ENCODE measurements at places on chromosomes 1 and 21.

DNA sequence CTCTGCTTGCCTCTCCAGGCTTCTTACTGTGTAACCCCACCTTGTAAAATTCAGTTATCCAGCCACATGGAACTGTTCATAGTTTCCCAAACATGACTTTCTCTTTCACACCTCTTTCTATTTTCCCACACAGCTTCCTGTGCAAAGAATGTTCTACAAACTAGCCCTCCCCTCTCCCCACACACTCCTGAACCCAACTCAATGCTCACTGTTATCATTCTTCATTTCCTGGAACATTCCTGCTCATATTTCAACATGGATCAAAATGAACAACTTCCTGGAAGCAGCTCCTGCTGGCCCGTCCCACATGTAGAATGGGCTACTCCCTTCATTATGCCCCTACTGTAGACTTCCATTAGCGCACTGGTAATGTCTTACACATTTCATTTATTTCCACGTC is 7.5 kb upstream of the HSD11B1 start:
- no peaks in the 10 kb centered on the region for H3K27me3 ChIP-seq
- peak overlapping the region; percentile 65 for H3K27ac ChIP-seq
- peaks cover 71% of the 10 kb centered on the region for H3K4me1 ChIP-seq
- peaks cover 31% of the 10 kb centered on the region for H3K36me3 ChIP-seq
- no peak for DNase-seq

DNA sequence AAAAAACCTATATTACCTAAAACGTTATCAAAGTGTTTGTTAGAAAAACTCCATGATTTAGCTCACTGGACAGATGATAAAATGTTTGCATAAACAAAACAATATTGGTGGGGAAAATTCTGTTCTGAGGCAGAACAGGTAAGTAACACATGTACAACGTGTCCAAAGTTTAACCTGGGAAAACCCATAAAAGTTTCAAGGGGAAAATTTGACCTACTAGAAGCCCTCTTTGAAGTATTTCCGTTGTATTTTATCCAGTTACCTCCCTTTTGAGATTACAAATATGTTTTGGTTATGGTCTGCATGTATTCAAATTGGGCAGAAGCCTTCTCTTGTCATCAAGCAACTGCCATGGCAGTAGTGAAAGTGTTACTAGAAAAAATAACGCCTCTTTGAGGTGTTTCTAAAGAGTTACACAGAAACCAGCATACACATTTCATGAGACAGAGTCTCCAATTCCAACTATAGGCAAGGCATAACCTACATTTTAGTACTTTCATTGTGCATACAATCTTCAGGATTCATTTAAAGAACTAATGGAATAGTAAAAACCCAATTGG is 58.0 kb upstream of the PDC start:
- no peaks in the 10 kb centered on the region for H3K27me3 ChIP-seq
- H3K4me1 ChIP-seq: no peaks in the 10 kb centered on the region
- DNase-seq: no peak
- H3K36me3 ChIP-seq: no peaks in the 10 kb centered on the region
- no peak overlapping the region for H3K4me3 ChIP-seq

DNA sequence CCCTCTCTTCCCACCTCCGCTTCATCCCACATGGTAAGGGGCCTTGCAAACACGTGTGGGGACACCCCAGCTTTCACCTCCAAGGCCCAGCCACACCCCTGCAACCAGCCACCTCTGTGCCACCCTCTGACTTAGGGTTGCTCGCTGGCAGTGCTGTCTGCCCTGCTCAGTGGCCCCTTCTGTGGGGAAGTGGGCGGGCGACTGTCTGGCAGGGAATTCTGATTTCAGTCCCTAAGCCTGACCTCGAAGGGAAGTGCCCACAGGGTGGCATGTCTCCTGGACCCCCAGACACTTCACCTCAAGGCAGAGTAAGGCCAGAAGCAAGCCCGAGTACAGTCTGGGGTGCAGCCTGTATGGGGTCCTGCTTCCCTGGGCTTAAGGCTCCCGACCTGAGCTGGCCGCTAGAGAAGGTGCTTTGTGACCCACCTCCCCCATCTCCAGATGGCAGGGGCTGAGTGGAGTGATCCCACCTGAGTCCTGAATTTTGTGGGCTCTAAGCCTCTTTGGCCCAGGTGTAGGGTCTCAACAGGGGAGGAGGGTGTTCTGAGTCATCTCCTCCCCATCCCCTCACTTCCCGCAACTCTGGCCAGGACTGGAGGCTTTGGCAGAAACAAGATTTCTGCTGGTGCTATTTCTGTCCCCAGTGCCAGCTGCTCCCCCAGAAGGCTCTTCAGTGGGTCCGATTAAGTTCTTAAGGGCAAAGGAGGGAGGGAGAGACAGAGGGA is 7.0 kb downstream of the RD3 start:
- no peak overlapping the region for H3K4me3 ChIP-seq
- no peaks in the 10 kb centered on the region for H3K36me3 ChIP-seq
- no peak overlapping the region for H3K27ac ChIP-seq
- H3K27me3 ChIP-seq: peaks cover 17% of the 10 kb centered on the region

- H3K4me1 ChIP-seq: peaks cover 25% of the 10 kb centered on the region
- H3K27ac ChIP-seq: no peak overlapping the region
- DNase-seq: no peak
- no peak overlapping the region for H3K4me3 ChIP-seq
- H3K27me3 ChIP-seq: no peaks in the 10 kb centered on the region
Measured at GRCh38 chr1:209661071-209661470, 8.8 kb upstream of the LAMB3 start.

GRCh38 chr1:155300024-155300423 is 1.2 kb downstream of the PKLR start:
- no peak overlapping the region for H3K4me3 ChIP-seq
- H3K27me3 ChIP-seq: peaks cover 26% of the 10 kb centered on the region
- no peak for DNase-seq
- no peak overlapping the region for H3K27ac ChIP-seq
- H3K36me3 ChIP-seq: no peaks in the 10 kb centered on the region

GRCh38 chr21:41802684-41803083 is 35.8 kb upstream of the RIPK4 start:
- H3K27me3 ChIP-seq: no peaks in the 10 kb centered on the region
- no peak for DNase-seq
- H3K27ac ChIP-seq: no peak overlapping the region
- H3K4me3 ChIP-seq: no peak overlapping the region
- H3K4me1 ChIP-seq: peaks cover 3% of the 10 kb centered on the region

GRCh38 chr1:6385488-6386191 is 7.9 kb downstream of the ACOT7 start:
- H3K4me1 ChIP-seq: peaks cover 2% of the 10 kb centered on the region
- H3K27me3 ChIP-seq: no peaks in the 10 kb centered on the region
- H3K4me3 ChIP-seq: no peak overlapping the region
- no peak overlapping the region for H3K27ac ChIP-seq
- peaks cover 10% of the 10 kb centered on the region for H3K36me3 ChIP-seq

GRCh38 chr1:193234530-193234929 is 48.1 kb upstream of the B3GALT2 start:
- no peak overlapping the region for H3K27ac ChIP-seq
- H3K4me1 ChIP-seq: peaks cover 1% of the 10 kb centered on the region
- peaks cover 42% of the 10 kb centered on the region for H3K36me3 ChIP-seq
- no peaks in the 10 kb centered on the region for H3K27me3 ChIP-seq

DNA sequence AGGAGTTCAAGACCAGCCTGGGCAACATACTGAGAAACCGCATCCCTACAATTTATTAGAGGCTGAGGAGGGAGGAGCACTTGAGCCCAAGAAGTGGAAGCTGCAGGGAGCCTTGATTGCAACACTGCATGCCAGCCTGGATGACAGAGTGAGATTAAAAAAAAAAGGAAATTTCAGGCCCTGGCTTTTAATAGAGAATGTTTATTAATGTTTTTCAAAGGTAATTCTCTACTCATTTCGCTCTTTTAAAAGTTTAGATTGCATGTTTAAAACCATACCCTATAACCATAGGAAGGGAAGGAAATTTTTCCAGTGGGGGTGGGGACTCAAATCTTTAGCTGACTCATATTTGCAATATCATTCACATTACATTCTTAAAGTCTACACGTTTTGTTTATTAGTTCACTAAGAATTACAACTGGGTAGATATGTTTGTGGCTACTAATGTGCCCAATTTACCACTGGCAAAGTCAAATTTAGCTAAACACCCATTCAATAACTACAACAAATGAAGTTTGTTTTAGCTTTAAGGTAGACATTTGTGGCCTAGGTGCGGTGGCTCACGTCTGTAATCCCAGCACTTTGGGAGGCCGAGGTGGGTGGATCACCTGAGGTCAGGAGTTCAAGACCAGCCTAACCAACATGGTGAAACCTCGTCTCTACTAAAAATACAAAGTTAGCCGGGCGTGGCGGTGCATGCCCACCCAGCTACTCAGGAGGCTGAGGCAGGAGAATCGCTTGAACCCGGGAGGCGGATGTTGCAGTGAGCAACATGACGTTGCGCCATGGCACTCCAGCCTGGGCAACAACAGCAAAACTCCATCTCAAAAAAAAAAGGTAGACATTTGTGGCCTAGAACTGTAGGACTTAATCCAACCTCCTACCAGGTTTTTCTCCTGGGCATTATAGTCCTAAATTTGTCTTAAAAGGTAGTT is 5.0 kb downstream of the KDM5B start:
- H3K36me3 ChIP-seq: peaks cover 39% of the 10 kb centered on the region
- peaks cover 37% of the 10 kb centered on the region for H3K4me1 ChIP-seq
- no peaks in the 10 kb centered on the region for H3K27me3 ChIP-seq
- H3K27ac ChIP-seq: peak overlapping the region; percentile 28
- DNase-seq: no peak

DNA sequence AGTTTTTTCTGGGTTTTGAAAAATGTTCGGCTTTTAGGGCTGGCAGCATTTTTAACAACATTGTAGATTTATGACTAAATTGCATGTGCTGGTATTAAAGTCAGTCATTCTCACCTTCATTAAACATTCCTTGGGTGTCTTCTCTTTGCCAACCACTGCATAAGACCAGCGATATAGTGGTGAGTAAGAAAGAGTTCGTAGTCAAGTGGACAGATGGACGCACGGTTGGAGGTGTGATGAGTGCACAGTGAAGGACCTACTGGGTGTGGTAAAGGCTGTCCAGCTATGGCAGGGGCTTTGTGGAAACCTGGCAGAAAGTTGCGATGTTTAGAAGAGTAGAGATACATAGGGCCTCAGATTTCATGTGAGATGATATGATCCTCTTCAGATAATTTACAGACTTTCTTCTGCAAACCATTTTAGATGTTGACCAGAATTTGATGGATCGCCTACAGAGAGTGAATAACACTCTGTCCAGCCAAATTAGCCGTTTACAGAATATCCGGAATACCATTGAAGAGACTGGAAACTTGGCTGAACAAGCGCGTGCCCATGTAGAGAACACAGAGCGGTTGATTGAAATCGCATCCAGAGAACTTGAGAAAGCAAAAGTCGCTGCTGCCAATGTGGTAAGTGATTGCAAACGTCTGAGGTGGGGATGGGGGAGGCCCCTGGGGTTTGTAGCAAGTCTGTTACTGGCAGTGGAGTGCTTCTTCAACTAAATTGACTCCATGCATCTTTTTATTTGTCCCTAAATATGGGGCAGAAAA is 56.0 kb upstream of the LAMC2 start:
- DNase-seq: no peak
- no peak overlapping the region for H3K27ac ChIP-seq
- no peak overlapping the region for H3K4me3 ChIP-seq
- H3K36me3 ChIP-seq: no peaks in the 10 kb centered on the region

GRCh38 chr1:245880754-245881403 is 626.2 kb downstream of the SMYD3 start:
- H3K27me3 ChIP-seq: no peaks in the 10 kb centered on the region
- H3K36me3 ChIP-seq: no peaks in the 10 kb centered on the region
- H3K27ac ChIP-seq: no peak overlapping the region
- no peaks in the 10 kb centered on the region for H3K4me1 ChIP-seq

GRCh38 chr1:170634824-170635410 is 29.0 kb upstream of the PRRX1 start:
- H3K4me1 ChIP-seq: no peaks in the 10 kb centered on the region
- no peak overlapping the region for H3K4me3 ChIP-seq
- no peaks in the 10 kb centered on the region for H3K36me3 ChIP-seq

GRCh38 chr1:163596541-163597258 is 274.9 kb downstream of the NUF2 start:
- no peaks in the 10 kb centered on the region for H3K36me3 ChIP-seq
- H3K4me1 ChIP-seq: no peaks in the 10 kb centered on the region
- DNase-seq: no peak
- H3K27ac ChIP-seq: no peak overlapping the region
- H3K27me3 ChIP-seq: no peaks in the 10 kb centered on the region
- H3K4me3 ChIP-seq: no peak overlapping the region

DNA sequence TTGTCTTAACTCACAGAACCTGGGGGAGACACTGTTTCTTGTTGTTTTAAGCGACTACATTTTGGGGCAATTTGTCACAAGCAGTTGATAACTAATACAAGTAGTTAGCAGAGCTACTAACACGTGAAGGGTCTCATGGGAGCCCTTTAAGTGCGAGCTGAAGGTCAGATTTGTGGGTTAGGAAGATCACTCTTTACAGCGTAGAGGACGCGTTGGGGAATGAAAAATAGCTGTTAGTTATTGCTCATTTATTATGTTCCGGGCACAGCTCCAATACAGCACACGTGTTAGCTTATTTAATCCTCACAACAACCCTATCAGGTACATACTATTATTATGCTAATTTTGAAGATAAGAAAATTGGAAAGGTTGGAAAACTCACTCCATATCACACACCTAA is 95.9 kb downstream of the ACTL8 start:
- no peak overlapping the region for H3K4me3 ChIP-seq
- no peak overlapping the region for H3K27ac ChIP-seq
- no peaks in the 10 kb centered on the region for H3K4me1 ChIP-seq

DNA sequence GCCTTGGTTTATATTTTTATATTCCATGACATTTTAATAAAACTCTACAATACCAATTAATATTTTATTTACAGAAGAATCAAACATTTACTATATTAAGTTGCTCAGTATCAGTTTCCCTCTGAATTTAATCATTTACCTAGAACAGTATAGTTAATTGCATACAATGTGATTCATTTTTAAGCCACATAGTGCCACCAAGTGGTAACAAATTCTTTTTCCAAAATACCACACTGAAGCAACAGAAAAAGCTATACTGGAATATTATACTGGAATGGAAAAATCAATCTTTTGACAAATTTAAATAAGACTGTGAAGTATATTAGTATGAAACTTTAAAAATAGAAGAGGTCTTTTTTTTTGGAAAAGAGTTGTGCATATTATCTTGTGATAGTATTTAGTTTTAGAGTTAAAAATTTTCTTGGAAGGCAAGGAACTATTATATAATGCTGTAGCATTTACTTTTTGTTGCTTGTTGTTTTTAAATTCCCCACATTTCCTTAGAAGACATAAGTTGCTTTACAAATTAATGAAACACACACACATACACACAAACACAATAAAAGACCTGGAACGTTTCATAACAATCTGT is 57.3 kb downstream of the ZNF644 start:
- H3K36me3 ChIP-seq: peaks cover 11% of the 10 kb centered on the region
- H3K27ac ChIP-seq: no peak overlapping the region
- H3K27me3 ChIP-seq: no peaks in the 10 kb centered on the region
- peaks cover 12% of the 10 kb centered on the region for H3K4me1 ChIP-seq
- DNase-seq: no peak
- no peak overlapping the region for H3K4me3 ChIP-seq
